Urinary bladder (tissue), 4 donors: ENCODE measurements at places on chromosomes 12 and 14. TPM values are rescaled to one million over a fixed set of nuclear protein-coding genes. Genes with fewer than 3 reads are reported as not detected.
A peak's percentile ranks its signal among the peaks of the same experiment; 100 is the strongest.

MSRB3 gene
- total RNA-seq, result 143 TPM

DNA sequence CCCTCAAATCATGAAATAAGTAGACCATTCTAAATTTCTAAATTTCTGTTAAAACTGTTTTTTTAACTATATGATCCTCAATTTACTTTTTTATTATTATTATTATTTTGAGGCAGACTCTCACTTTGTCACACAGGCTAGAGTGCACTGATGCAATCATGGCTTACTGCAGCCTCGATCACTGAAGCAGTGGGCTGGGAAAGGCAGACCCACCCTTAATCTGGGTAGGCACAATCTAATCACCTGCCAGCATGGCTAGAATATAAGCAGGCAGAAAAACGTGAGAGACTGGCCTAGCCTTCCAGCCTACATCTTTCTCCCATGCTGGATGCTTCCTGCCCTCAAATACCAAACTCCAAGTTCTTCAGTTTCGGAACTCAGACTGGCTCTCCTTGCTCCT lies 2.3 kb downstream of the ERO1A start:
- no peak for DNase-seq

- DNase-seq, result no peak
Observed at GRCh38 chr12:9706086-9706685, 26.7 kb downstream of the CLECL1 start.

GRCh38 chr12:12642916-12643315 lies 31.2 kb downstream of the CREBL2 start:
- no peak for DNase-seq

- DNase-seq, result no peak
Observed at GRCh38 chr12:105419606-105420005, 89.1 kb downstream of the C12orf75 start.

BIN2 gene
- total RNA-seq, result 2.3 TPM

DNA sequence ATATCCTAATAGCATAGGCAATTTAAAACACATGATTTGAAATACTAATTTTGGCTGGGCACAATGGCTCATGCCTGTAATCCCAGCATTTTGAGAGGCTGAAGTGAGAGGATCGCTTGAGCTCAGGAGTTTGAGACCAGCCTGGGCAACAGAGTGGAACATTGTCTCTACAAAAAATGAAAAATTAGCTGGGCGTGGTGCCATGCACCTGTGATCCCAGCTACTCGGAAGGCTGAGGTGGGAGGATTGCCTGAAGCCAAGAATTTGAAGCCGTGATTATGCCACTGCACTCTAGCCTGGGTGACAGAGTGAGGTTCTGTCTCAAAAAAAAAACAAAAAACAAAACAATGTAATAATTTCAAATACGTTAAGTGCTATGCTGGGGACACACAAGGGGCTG lies 83.3 kb downstream of the SSPN start:
- DNase-seq, result no peak

KLRG1 gene
- total RNA-seq, result 3.8 TPM

CCDC38 gene
- not detected for total RNA-seq

GPRC5A gene
- 12.1 TPM for total RNA-seq

DNA sequence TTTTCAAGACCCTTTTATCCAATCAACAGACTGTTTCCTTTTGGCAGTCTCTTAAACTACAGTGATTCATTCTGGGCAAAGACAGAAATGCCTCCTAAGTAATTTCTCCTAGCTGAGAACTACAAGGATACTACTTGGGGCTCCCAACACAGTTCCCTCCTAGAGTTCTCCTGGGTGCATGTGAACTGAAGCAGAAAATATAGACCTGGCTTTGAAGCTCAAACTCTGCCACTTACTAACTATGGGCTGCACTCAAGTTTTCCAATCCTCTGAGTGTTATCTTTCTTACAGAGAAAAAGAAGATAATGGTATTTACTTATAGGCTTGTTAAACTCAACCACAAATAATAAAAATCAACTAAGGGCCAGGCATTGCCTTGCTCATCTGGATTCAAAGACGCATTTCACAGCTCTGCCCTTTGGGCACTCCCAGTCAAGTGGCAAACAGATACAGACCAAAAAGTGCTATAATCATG lies 97.6 kb downstream of the EFCAB11 start:
- no peak for DNase-seq

- no peak for DNase-seq
Observed at GRCh38 chr12:132827763-132828703, 636 bp downstream of the GOLGA3 start.

GRCh38 chr12:130281153-130281799 lies 56.4 kb upstream of the PIWIL1 start:
- DNase-seq, result no peak

CCDC196 gene
- total RNA-seq, result not detected

CFAP54 gene
- total RNA-seq, result 6.8 TPM

TAS2R10 gene
- 7.8 TPM for total RNA-seq

DNA sequence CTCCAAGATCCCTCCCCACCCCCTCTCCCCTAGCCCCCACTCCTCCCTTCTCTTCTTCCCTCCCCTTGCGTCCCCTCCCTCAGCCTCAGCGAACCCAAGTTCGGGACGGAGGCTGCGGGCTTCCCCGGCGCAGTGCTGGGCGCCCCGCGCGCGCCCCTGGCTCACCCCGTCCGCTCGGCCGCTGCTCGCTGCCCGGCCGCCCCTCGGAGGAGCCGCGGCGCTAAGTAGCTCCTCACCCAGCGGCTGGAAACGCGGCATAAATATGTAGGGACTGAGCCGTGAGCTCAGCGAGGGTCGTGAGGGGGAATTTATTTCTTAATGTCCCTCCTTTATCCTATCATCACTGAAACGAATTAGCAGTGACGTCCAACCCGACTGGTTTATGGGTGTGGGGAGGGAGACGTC lies at the start of gene NOS1:
TSS of gene NOS1 (minus strand) at position 280 of the 405 bp plus-strand sequence. CDS start 30,557 bp downstream, outside the sequence.
- DNase-seq, result no peak

TIMM9 gene
- 37.2 TPM for total RNA-seq

DNA sequence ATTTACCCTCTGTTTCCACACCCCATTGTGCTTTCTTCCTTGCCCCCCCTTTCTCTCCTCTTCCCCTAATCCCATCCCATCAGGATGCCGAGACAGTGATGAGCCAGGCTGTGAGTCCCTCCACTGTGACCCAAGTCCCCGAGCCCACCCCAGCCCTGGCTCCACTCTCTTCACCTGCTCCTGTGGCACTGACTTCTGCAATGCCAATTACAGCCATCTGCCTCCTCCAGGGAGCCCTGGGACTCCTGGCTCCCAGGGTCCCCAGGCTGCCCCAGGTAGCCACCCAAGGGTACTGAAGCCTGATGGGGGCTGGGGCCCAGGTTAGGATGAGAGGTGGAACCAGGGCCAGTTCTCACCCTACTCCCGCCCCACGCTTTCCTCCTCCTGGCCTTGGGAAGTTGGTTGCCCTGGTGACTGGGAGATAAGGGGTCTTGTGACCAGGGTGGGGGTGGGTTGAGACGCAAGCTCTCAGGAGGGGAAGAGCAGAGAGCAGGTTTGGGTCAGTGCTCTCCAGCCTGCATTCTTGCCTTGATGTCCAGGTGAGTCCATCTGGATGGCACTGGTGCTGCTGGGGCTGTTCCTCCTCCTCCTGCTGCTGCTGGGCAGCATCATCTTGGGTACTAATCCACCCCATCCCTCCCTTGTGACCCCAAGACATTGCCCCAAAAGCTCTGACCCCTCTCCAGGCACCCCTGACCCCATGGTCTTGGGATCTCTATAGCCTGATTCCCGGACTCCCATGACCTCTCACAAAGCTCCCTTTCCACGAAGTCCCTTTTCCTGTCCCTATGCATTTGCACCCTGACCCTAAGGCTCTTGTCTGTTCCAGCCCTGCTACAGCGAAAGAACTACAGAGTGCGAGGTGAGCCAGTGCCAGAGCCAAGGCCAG lies 1.2 kb downstream of the AMHR2 start:
- no peak for DNase-seq

DNA sequence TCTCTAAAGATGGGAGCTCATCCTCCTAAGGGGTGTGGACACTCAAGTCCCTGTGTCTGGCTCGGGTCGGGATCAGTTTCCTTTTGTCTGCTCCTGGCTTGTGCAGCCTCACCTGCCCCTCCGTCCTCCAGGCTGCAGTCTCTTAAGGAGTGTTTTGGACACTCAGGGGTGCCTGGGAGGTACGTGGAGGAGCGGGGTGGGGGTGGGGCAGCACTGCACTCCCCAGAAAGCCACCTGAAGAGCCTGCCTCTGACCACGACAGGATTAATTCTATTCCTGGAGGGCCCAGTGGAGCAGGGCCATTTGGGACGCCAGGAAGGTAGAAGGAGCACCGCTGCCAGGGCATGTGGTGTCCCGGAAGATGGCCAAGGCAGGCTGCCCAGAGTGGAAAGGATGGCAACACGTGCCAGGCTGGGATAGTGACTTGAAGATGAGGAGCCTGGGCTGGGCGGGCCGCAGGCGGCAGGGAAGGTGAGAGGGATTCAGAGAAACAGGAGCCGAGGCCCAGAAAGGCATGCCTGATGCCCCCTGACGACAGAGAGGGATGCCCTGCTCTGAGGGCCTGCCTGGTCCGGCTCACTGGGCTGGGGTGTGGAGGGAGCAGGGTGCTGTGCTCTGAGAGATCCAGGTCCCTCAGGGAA lies 14.8 kb upstream of the LRTM2 start:
- DNase-seq, result no peak

- DNase-seq, result no peak
Observed at GRCh38 chr14:51653079-51653774, 1.5 kb downstream of the FRMD6 start.

NXPH4 gene
- total RNA-seq, result 0.79 TPM

CD69 gene
- total RNA-seq, result 13.7 TPM

- DNase-seq, result peak; percentile 43
Observed at GRCh38 chr12:76784600-76785051, 20.7 kb downstream of the ZDHHC17 start.

DAD1 gene
- 214 TPM for total RNA-seq

TMEM229B gene
- 3.0 TPM for total RNA-seq

GRCh38 chr12:38954238-38954873 lies 49.0 kb upstream of the CPNE8 start:
- DNase-seq, result no peak

- no peak for DNase-seq
Observed at GRCh38 chr12:41286426-41286825, 98.3 kb downstream of the PDZRN4 start.

TRMT5 gene
- 23.4 TPM for total RNA-seq

- no peak for DNase-seq
Observed at GRCh38 chr14:61417141-61417540, 95.8 kb downstream of the PRKCH start.
